HT-29 (cell line): ENCODE measurements at places on chromosomes 3 and 15. TPM values are rescaled to one million over a fixed set of nuclear protein-coding genes. Genes with fewer than 3 reads are reported as not detected.

GRCh38 chr15:55736756-55737155 lies 6.2 kb downstream of the PRTG start:
- DNase-seq, result no peak

GRCh38 chr3:181999314-181999713 lies 287.6 kb downstream of the SOX2 start:
- no peak for DNase-seq

- DNase-seq, result no peak
Observed at GRCh38 chr15:73389539-73389938, 20.8 kb upstream of the HCN4 start.

GRCh38 chr3:195065142-195065863 lies 205.7 kb downstream of the XXYLT1 start:
- no peak for DNase-seq

- no peak for DNase-seq
Observed at GRCh38 chr3:178100908-178101307, 435.3 kb upstream of the KCNMB2 start.

- no peak for DNase-seq
Observed at GRCh38 chr15:64461721-64462162, 1.4 kb downstream of the ZNF609 start.

GRCh38 chr3:48756640-48757039 lies 39.6 kb upstream of the IP6K2 start:
- DNase-seq, result no peak

DNA sequence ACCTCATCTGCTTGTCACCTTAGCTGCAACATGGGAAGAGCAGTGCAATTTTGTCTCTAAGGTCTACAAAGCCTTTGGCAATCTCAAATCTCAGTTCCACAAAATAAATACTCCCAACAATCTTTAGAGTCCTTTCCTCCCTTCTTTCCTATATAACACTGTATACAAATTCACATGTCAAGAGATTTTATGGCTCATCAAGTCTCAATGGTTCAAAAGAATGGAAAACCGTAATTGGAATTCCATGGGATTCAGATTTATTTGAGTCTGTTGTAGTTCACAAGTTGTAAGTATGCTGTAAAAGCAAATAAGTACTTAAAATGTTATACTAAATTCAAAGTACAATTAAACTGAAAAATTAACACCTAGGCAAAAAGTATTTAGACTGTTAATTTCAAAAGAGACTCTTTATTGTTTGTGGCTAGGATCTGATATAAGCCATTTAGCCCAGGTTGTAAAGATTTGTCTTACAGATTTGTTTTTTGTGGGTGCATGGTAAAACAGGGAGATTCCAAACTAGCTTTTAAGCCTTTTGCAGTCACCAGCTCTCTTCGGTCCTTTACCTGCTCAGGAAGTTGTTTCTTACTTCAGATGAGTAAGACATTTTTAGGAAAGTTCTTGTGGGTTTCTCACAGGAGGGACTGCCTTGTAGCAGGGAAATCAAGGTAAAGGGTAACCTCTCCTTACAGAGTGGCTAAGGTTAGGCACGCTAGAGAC lies 50.1 kb downstream of the CMSS1 start:
- no peak for DNase-seq

DNA sequence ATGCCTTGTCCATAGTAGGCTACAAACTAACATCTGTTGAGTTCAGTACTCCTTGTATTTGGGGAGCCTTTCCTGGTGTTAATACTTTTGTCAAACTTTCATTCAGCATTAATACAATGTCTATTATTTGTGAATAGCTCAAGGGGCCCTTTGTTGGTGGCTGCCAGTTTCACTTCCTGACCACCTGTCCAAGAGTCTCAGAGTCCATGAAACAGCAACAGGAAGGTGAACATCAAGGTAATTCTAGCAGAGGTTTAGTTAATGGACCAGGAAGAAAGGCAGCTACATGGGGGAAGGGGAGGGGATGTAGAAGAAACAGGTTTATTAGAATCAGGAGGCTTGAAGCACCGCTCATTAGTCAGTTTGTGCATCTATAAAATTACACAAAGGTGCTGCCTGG lies 386.9 kb downstream of the PDCD6IP start:
- no peak for DNase-seq

MESP2 gene
- 0.15 TPM in 1 of 2 replicates, not detected in the other for total RNA-seq

ZMYND10 gene
- 0.48 TPM in 1 of 2 replicates, not detected in the other for total RNA-seq

FMN1 gene
- total RNA-seq, result 9.4 and 11.5 TPM in 2 replicates

ATP8B4 gene
- 0.66 and 0.68 TPM in 2 replicates for total RNA-seq

RBPMS2 gene
- not detected in 2 replicates for total RNA-seq
